ENCODE measurements at places on chromosomes 1 and 21.

DNA sequence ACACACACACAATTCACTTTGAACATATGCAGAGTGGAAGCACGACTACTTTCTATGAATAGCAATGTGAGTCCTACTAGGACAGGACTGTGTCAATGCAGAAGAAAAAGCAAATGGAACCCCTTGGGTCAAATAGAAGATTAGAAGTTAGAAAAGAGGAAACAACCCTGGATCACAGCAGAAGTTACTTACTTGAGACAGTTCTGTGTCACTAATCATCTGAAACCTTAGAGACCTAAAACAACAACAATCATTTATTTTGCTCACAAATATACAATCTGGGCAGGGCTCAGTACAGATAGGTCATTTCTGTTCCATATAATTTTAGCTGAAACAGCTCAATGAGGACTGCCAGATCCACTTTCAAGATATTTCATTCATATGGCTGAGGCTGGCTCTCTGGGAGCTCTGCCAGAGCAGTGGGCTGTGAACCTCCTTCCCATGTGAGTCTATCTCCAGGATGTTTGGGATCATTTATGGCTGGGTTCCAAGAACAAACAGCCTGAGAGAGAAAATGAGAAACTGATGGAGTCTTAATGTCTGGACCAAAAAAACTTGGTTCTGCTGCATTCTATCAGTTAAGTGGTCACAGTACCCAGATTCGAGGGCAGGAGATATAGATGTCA lies 42.5 kb upstream of the IL10 start:
- peak; percentile 52 for DNase-seq

DNA sequence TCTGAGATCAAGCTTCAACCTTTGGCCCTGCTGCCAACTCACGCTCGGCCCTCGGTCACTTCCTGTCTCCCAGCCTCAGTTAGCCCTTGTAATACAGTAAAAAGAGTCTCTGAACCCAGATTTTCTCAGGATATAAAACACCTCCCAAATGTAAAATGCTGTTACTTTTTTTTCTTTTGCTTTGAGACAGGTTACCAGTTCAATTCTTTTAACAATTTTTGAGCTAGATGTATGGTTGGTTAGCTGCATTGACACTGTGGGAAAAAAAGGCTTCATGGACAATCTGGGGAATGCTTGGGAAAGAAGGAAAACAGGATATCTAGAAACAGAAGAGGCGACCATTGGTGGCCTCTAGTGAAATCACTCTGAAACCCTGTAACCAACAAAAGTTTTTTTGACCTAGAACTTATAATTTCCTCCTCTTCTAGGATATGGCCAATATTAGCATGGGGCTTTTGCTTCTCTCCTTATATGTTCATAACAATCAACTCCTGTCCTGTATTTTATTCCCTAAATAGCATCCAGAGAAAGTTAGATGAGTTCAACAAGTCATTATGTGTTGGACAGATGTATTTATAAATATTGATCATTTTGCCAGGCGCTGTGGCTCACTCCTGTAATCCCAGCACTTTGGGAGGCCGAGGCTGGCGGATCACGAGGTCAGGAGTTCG lies 1.3 kb downstream of the CMPK1 start:
- peak; percentile 76 for DNase-seq

DNA sequence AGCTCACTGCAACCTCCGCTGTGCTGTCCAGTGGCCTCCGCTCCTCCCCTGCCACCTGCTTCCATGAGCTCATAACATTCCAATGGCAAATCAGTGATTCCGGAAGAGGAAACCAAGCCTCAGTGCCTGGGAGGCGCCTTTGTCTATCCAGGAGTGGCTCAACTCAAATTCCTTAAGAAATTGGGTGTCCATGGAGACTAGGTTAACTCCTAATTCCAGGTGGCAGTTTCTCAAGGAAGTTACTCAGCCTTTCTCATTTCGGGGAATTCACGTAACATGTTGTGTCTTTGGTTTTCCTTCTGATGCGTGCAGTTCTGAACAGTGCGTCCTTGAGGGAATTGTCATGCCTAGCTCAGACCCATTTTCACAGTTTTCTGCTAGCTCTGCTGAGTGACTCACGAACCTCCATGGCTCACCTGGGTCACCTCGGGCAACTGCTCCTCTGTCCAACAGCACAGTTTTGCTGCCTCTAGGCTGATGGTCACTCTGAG lies 89.9 kb upstream of the DSCAM start:
- no peak for DNase-seq

GRCh38 chr1:4778056-4778455 lies 123.6 kb downstream of the AJAP1 start:
- no peak for DNase-seq

DNA sequence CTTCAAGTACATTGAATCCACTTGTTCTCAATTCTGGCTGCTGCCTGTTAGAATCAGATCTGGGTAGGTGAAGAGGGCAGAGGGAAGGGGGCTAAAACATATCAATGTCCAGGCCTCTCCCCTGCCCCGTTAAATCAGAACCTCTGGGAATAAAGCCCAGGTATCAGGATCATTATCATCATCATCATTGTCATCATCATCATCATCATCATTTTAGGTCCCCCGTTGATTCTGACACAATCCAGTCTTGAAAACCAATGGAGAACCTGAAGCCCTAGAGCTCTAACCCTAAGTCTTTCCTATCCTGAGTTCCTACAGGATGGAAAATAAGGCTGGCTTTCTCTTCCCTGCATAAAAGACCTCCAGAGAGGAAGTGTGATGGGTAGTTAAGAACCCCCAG lies 93.1 kb downstream of the TAS1R2 start:
- no peak for DNase-seq

DNA sequence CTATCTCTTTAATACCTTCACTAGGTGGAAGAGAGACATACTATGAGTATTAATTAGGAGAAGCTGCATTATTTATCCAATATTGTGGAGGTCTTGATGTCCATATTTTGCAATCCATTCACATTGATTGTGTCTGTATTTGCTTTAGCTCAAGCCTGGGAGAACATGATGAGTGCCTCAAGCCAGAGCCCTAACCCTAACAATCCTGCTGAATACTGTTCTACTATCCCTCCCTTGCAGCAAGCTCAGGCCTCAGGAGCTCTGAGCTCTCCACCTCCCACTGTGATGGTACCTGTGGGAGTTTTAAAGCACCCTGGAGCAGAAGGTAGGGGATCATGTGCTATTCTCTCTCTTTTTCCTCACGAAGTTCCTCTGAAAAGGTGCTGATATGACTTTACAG lies 99.5 kb downstream of the CC2D1B start:
- DNase-seq: no peak

GRCh38 chr1:77412069-77412819 lies 130.4 kb downstream of the AK5 start:
- peak; percentile 83 for DNase-seq

GRCh38 chr1:169163059-169163458 lies 56.6 kb downstream of the ATP1B1 start:
- DNase-seq: no peak

DNA sequence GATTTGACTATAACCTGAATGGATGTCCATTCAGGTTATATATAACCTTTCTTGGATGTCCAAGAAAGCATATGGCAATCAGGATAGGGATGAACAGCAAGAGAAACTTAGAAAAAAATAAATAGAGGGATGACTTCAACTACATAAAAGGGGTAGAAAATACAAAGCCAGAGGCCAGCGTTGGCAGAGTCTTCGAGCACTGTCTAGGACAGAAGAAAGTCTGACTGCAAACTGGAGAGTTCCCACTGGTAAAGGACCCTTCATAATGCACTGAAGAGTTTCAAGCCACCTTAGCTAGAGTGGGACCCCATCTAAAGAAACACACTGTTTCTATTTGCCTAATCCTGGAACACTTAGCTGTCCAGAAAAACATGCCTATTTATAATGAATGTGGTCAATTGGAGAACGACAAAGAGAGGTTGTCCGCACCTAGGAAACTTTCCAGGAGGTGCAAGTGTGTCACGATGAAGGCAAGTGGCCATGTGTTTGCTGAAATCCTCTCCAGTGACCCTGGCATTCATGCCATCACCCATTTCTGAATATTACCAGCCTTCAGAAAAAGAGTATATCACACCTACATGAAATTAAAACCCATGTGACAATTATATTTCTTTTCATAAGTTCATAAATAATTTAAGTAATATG lies 215.4 kb downstream of the ZNF648 start:
- DNase-seq: no peak

DNA sequence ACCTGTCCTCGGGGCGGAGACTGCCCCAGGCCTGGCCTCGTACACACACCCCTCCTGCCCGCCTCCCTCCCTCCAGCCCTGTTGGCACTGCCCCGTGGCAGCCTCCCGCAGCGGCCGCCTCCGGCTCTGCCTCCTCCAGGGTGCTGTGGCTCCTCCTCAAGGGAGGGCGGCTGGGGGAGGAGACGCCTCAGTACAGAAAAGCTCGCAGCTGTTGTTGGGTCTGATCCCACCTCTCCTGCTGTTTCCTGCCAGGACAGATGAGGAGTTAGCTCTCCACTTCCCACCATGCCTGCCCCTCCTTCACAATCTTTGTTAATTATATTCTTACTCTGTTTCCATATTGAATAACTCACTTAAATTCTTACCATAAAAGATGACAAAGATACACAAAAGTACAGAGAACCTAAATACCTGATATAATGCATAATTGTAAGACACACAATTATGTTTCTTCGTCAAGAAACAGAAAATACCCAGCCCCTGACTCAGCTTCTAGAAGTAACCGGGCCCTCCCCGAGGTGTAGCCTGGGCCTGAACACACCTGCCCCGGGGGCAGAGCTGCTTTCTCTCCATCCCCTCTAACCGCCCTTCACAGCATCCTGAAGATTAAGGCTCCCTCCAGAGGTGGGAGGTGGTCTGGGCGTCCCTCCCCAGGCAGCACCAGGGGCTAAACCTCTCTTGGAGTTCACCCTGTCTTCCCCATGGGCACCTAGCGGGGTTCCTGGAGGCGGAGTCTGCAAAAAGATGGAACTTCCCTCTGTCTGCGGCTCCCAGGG lies 30.6 kb upstream of the COL6A1 start:
- peak; percentile 12 for DNase-seq

DNA sequence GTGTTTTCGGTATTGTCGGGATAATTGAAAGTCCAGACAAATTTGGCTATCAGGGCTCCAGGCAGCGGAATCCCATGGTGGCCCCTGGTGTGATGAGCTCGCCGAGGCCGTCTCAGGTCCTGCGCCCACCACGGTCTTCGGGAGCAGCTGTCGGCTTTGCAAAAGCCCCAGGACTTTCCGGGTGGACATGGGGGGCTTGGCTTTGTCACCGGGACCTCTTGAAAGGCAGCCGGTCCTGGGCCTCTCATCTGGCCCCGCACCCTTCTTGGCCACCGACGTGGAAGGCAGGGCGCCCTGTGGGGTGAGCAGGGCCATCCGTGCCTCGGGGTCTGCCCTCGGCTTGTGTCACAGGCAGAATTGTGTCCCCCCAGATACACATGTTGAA lies 87.1 kb upstream of the ACTRT2 start:
- no peak for DNase-seq
